ENCODE measurements at places on chromosomes 5 and 9.

GRCh38 chr5:79851391-79851863 lies 139.6 kb downstream of the MTX3 start:
- no peak for DNase-seq

DNA sequence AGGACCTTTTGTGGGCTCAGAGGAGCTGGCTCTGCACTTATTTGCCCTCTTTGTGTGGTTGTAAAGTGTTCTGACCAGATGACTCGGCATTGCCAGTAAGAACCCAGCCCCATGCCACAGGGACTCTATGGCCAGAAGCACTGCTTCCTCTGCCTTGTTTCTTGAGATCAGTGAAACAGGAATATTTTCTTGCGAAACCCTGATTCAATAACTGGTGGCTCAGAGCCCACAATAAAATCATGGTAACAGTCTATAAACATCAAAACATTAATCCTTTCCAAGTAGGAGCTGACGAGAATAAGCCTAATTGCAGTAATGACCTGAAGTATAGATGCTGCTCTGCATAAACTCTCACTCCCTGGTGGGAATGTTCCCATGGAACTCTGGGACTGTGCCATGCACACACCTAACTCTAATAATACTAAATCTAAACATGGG lies 344.3 kb downstream of the ZNF608 start:
- DNase-seq: no peak

GRCh38 chr5:95956021-95956899 lies 5.4 kb downstream of the ELL2 start:
- DNase-seq: no peak

DNA sequence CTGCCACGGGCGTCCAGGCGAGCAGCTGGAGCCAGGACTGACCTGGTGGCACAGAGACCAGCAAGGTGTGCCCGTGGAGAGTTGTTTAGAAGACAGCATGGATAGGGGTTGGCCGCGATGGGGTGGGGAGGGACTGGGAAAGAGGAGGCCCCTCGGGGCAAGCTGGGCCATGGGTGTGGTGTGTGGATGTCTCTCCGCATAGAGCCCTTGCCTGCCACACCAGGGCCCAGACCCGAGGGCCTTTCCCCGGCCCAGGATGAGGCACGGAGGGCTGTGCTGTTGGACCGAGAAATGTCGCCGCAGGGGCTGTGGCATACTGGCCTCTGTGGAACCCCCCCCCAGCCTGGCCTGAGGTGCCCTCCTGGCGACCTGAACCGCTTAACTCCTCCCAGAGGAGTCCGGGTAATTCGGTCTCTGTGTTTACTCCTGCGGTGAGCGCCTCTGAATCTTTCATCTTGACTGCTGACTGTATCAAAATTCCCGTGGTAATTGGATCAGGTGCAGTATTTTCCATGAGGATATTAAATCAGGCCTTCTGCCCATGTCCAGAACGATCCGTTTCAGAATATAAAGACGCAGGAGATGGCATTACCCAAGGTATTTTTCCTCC lies 22.5 kb upstream of the LAMC3 start:
- no peak for DNase-seq

All from HEK293T (cell line).